ENCODE measurements at places on chromosomes 3 and 15. TPM values are rescaled to one million over a fixed set of nuclear protein-coding genes. Genes with fewer than 3 reads are reported as not detected.
A peak's percentile ranks its signal among the peaks of the same experiment; 100 is the strongest.

MYZAP gene
- 6.3 TPM for polyA plus RNA-seq

GABRR3 gene
- polyA plus RNA-seq: not detected

PLIN1 gene
- polyA plus RNA-seq: not detected

VGLL4 gene
- polyA plus RNA-seq: 12.7 TPM

ADPGK gene
- 160 TPM for polyA plus RNA-seq

CACNA1D gene
- not detected for polyA plus RNA-seq

ANKRD34C gene
- polyA plus RNA-seq: not detected

CA12 gene
- polyA plus RNA-seq: not detected

LRRK1 gene
- 6.5 TPM for polyA plus RNA-seq

- H3K27ac ChIP-seq: no peak overlapping the region
- no peak for DNase-seq
- H3K4me3 ChIP-seq: no peak overlapping the region
These were observed 56.7 kb upstream of the CNTN4 start for GRCh38 chr3:2041931-2042330.

DNA sequence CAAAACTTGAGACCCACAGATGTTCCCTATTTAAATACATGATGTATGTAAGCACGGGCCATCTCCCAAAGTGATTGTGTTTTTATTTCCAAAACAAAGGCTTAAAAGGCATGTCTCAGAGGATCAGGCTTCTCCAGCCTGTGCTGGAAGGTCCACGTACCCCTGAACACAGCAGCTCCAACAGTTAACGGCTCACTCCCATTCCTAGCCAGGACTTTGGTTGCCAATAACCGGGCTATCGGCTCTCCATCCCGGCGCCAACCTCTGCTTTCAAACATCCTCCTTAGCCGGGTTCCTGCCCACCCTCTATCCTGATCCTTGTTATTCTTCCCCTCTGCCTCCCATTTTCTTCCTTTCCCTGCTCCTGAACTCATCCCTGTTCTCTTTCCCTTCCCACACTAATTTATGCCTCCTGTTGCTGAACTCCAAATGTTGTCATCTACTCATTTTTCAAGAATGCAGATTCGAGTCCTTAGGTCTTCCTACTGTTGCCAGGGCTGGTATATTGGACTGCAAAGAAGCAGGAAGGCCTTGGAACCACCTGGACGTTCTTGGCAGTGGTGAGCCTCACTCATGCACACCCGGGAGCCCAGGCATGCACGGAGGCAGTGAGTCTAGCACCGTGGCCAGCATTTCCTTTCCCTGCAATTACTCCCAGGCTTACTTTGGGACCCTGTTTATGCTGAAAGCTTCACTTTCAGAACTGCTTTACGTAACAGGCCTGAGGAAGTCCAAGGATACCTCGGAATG, 128.4 kb upstream of the RAD18 start:
- no peaks in the 10 kb centered on the region for H3K4me1 ChIP-seq
- H3K36me3 ChIP-seq: no peaks in the 10 kb centered on the region
- peaks cover 4% of the 10 kb centered on the region for H3K27me3 ChIP-seq

- H3K4me1 ChIP-seq: peaks cover 16% of the 10 kb centered on the region
- DNase-seq: no peak
- H3K27me3 ChIP-seq: no peaks in the 10 kb centered on the region
- no peak overlapping the region for H3K27ac ChIP-seq
- H3K4me3 ChIP-seq: no peak overlapping the region
These were observed 9.8 kb upstream of the BMF start for GRCh38 chr15:40118473-40118872.

GRCh38 chr15:42919799-42920518, 619 bp downstream of the TTBK2 start:
- no peaks in the 10 kb centered on the region for H3K36me3 ChIP-seq
- H3K27me3 ChIP-seq: no peaks in the 10 kb centered on the region
- H3K4me1 ChIP-seq: peaks cover 38% of the 10 kb centered on the region
- DNase-seq: peak; percentile 38

DNA sequence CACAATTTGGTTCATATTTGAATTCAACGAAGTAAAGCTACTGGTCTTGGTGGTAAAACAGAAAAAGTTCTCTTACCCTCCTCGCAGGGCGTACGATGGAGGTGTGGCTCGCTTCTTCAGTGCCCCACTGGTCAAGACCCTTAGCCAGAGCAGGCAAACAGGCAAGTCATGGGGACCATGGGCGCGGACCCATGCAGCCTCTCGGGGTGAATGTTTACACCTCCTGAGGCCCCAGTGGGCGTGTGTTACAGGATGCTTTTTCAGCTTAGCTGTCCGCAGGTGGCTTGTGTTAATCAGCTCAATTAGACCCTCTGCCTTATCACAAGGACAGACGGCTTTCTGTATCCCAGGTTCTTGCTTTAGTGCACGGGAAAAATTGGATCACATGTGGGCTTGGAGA, 991.8 kb downstream of the GBE1 start:
- H3K27me3 ChIP-seq: no peaks in the 10 kb centered on the region
- H3K4me3 ChIP-seq: no peak overlapping the region
- no peak for DNase-seq
- H3K4me1 ChIP-seq: no peaks in the 10 kb centered on the region
- no peaks in the 10 kb centered on the region for H3K36me3 ChIP-seq
- H3K27ac ChIP-seq: peak overlapping the region; percentile 67

- H3K36me3 ChIP-seq: no peaks in the 10 kb centered on the region
- no peak for DNase-seq
- H3K4me3 ChIP-seq: no peak overlapping the region
- no peak overlapping the region for H3K27ac ChIP-seq
- H3K27me3 ChIP-seq: peaks cover 22% of the 10 kb centered on the region
These were observed 6.4 kb downstream of the MGLL start for GRCh38 chr3:127815641-127816605.

DNA sequence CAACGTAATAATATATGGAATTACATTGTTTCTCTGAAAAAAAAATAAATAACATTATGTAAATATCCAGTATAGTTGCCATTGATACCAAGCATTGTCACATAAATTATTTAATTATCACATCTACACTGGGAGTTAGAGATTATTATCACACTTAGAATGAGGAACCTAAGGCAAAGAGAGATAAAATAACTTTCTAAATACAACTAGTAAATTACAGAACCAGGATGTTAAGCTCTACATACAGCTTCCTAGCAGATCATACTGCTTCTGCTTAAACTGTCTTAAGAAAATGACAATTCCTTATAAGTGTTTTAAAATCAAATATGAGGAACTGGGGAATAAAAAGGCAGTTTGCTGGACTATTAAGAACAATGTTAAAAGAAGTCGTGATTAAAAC, 104.5 kb downstream of the NSUN3 start:
- no peaks in the 10 kb centered on the region for H3K4me1 ChIP-seq
- no peak overlapping the region for H3K4me3 ChIP-seq
- H3K27ac ChIP-seq: no peak overlapping the region
- no peak for DNase-seq
- no peaks in the 10 kb centered on the region for H3K27me3 ChIP-seq

DNA sequence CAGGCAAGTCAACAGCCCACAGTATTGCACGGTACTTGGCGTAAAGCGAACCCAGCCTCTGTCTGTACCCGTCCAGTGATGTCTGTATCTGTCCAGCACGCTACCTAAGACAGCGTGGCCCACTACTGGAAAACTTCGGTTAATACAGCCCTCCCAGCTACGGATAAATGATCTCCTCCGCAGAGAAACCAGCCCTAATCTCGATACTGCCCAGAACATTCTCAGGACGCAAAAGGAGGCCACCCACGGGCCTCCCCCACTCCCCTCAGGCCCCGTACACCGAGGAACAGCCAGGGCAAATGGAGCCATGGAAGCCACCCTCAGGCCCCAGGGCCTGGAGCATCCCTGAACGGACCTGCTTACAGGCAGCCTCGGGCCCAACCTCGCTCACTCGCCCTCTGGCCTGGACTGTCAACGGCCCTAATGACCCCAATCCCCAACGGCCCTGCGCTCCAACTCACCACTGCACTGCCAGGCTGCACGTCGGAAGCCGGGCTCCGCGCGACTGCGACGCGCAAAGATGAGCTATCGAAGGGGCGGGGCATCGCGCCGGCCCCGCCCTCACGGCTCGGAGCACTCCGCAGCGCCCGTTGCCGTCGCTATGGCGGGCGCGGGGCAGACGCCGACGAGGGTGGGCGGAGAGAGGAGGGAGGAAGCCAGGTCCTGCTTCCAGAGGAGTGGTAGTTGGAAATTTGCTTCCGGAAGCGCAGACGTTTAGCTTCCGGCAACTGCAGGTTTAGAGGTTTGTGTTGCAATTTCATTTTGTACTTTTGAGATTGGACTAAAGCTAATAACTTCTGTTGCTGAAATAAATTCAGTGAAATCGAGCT, at the start of gene SKIC8:
TSS of gene SKIC8 (minus strand) at position 509 of the 830 bp plus-strand sequence. CDS start 3,923 bp downstream, outside the sequence.
- H3K27ac ChIP-seq: peak within 1 kb of the TSS; percentile 93
- peaks cover 6% of the 10 kb centered on the region for H3K36me3 ChIP-seq
- peak within 1 kb of the TSS; percentile 99 for H3K4me3 ChIP-seq
- peaks cover 12% of the 10 kb centered on the region for H3K4me1 ChIP-seq

GRCh38 chr3:98726084-98726483, 37.1 kb upstream of the ST3GAL6 start:
- H3K36me3 ChIP-seq: no peaks in the 10 kb centered on the region
- H3K27ac ChIP-seq: no peak overlapping the region
- no peak for DNase-seq

- H3K27me3 ChIP-seq: no peaks in the 10 kb centered on the region
- H3K4me1 ChIP-seq: no peaks in the 10 kb centered on the region
- no peak overlapping the region for H3K4me3 ChIP-seq
- DNase-seq: no peak
These were observed 247.5 kb downstream of the CDIN1 start for GRCh38 chr15:36826948-36827347.

GRCh38 chr3:195260280-195260905, 10.6 kb downstream of the XXYLT1 start:
- DNase-seq: peak; percentile 32
- peaks cover 19% of the 10 kb centered on the region for H3K4me1 ChIP-seq

GRCh38 chr3:129688271-129688895, 81.9 kb upstream of the PLXND1 start:
- DNase-seq: no peak
- no peak overlapping the region for H3K27ac ChIP-seq
- no peak overlapping the region for H3K4me3 ChIP-seq

DNA sequence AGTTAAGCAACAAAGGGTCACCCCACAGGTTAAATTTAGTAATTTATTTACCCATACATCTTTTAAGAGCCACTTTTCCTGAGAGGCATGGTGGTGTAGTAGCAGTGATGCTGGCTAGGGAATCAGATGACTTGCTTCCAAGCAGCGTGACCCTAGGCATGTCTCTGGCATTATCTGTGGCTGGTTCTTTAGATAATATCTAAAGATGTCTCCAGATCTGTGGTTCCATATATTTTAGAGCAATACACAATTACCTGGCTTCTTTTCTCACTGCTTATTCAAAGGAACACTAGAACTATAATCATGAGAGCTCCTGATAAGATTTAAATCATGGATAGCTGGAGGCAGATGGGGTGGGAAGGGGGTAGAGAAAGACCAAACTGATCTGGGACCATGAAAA, 21.1 kb upstream of the MEIS2 start:
- no peak overlapping the region for H3K27ac ChIP-seq
- DNase-seq: no peak
- H3K4me3 ChIP-seq: no peak overlapping the region
- H3K4me1 ChIP-seq: no peaks in the 10 kb centered on the region
- H3K27me3 ChIP-seq: peaks cover 8% of the 10 kb centered on the region
- no peaks in the 10 kb centered on the region for H3K36me3 ChIP-seq

- DNase-seq: no peak
- H3K4me1 ChIP-seq: peaks cover 19% of the 10 kb centered on the region
- H3K27ac ChIP-seq: no peak overlapping the region
- H3K36me3 ChIP-seq: no peaks in the 10 kb centered on the region
These were observed 8.8 kb downstream of the TMEM40 start for GRCh38 chr3:12750223-12750622.

DNA sequence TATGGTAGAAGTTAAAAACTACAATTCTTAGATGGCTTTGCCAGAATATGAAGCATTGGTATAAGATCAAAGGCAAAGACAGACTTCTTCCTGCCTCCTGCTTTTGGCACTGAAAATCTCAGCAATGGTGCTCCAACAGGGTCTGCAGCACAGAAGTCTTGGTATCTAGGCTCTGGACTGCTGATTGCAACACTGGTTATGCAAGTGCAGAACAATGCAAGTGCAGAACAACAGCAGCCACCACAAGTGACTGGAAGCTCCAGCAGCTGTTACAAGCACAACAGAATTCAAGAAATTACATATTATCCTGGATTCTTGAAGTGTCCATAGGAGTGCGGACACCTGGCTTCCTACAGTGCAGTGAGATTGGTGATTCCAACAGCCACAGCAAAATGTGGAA, 33.7 kb downstream of the ZBTB20 start:
- peak overlapping the region; percentile 22 for H3K27ac ChIP-seq
- H3K4me3 ChIP-seq: no peak overlapping the region
- DNase-seq: no peak
- H3K4me1 ChIP-seq: peaks cover 4% of the 10 kb centered on the region
- H3K36me3 ChIP-seq: peaks cover 2% of the 10 kb centered on the region

GRCh38 chr15:78772738-78773137, 38.5 kb downstream of the ADAMTS7 start:
- no peak overlapping the region for H3K4me3 ChIP-seq
- no peaks in the 10 kb centered on the region for H3K27me3 ChIP-seq
- no peaks in the 10 kb centered on the region for H3K4me1 ChIP-seq
- no peaks in the 10 kb centered on the region for H3K36me3 ChIP-seq

GRCh38 chr3:56989169-56989976, 71.1 kb upstream of the SPATA12 start:
- H3K27ac ChIP-seq: no peak overlapping the region
- no peak overlapping the region for H3K4me3 ChIP-seq
- H3K36me3 ChIP-seq: no peaks in the 10 kb centered on the region
- DNase-seq: no peak
- no peaks in the 10 kb centered on the region for H3K4me1 ChIP-seq

DNA sequence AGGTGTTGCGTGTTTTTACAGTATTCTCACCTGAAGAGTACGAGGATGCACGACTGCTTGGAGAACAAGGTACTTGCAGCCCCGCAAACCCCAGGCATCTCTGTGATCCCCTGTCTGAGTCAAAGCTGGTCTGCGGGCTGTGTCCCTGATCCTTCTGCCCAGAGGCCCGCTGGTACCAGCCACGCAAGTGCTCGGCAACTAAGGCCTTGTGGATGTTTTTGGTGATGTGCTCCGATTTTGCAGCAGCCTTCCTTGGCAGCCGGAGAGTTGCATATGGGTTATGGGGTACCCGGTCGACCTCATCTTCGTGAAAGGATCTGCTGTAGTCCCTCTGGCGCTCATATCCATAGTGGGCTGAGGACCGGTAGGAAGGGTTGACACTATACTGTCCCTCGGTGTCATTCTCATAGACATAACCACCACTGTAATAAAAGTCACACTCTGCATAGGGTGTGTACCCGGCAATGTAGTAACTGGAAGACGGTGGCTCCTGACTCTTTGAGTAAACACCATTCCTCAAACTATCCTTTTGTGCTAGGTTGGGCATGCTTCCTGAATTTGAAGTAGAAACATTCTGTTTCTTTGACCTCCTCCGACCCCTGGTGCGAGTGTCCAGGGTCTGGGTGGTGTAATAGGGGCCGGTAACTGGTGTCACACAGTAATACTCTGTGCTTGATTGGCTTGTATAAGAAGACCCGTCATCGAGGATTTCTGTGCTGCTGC, 58.6 kb upstream of the LMOD3 start:
- H3K4me1 ChIP-seq: no peaks in the 10 kb centered on the region
- H3K27me3 ChIP-seq: no peaks in the 10 kb centered on the region
- DNase-seq: no peak
- no peaks in the 10 kb centered on the region for H3K36me3 ChIP-seq
- no peak overlapping the region for H3K4me3 ChIP-seq

- no peak for DNase-seq
- no peaks in the 10 kb centered on the region for H3K36me3 ChIP-seq
- no peak overlapping the region for H3K4me3 ChIP-seq
These were observed 53.7 kb upstream of the KY start for GRCh38 chr3:134704556-134704955.
